ENCODE measurements at places on chromosomes 1 and 21.

DNA sequence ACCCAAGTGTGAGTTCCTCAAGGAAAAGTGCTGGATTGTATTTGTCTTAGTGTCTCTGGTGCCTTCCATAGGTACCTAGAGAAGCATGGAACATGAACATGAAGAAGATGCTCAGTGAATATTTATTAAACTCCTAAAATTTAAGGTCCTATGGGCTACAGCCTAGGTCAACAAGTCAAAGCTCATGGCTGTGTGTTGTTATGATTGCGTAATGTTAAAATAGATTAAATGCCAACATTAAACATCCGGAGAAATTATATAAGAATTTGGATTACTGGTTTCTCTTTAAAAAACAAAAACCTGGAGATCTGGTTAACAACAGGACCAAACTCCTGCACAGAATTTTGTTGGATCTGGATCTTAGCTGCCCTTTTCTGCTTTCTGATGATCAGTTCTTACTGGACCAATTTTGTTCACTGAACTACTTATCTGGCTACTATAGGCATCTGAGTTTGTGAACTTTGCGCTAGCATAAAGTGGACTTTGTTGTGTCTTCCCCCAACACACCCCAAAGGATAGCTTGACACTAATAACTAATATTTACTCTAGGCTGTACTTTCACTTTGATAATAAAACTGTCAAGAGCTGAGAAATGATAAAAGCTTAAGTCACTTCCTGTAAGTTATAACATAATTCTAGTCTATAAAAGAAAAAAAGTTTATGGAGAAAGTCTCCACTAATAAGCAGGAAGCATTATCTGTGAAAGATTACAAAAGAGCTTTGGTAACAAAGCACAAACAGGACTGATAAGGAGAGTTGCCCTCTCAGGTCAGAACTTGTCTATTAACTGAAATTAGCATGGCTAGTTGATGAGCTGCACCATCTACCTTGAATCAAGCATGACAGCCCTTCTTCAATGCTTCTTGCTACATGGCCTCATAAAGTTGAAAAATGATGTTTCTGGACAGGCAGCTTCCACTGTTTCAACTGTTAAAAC is 20.7 kb downstream of the F5 start:
- no peak overlapping the region for H3K4me3 ChIP-seq
- peaks cover 19% of the 10 kb centered on the region for H3K27me3 ChIP-seq
- no peak overlapping the region for H3K27ac ChIP-seq

GRCh38 chr1:217088521-217089284 is 365.5 kb upstream of the ESRRG start:
- no peak for DNase-seq
- H3K4me1 ChIP-seq = peaks cover 25% of the 10 kb centered on the region
- H3K4me3 ChIP-seq = peak overlapping the region; percentile 82
- H3K27ac ChIP-seq = peak overlapping the region; percentile 76

DNA sequence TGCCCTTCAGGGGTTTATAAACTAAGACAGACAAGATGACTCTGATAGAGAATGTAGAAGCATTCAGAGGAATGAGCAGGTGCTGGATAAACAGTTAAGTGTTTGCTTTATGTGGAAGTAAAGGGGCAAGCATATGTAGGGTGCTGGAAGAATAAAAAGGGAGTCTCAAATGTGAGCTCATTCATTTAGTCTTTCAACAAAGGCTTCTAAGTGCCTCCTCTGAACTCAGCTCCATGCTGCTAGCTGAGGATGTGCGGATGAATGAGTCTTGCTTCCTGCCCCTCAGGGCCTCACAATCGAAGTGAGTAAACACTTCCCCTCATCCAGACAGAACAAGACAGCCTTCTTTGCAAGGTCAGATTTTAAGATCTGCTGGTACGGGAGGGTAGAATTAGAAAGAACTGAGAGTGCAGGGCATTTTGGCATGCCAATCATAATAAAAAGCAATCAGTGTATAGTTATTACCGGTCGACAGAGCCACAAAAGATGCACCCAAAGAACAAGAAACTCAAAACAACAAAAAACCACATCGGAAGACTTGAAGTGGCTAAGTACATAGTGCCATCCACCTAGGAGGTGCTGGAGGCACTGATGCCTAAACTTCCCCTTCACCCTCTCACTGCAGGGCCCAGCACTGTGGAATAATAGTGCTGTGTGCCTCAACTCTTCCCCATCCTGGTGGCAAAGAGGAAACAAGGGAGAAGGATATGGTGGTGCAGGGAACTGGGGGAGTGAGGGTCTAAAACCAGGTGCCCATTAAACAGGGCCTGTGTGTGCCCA is 69.8 kb downstream of the TNR start:
- peak overlapping the region; percentile 91 for H3K27ac ChIP-seq
- peaks cover 42% of the 10 kb centered on the region for H3K4me1 ChIP-seq
- no peaks in the 10 kb centered on the region for H3K27me3 ChIP-seq
- peak overlapping the region; percentile 77 for H3K4me3 ChIP-seq

DNA sequence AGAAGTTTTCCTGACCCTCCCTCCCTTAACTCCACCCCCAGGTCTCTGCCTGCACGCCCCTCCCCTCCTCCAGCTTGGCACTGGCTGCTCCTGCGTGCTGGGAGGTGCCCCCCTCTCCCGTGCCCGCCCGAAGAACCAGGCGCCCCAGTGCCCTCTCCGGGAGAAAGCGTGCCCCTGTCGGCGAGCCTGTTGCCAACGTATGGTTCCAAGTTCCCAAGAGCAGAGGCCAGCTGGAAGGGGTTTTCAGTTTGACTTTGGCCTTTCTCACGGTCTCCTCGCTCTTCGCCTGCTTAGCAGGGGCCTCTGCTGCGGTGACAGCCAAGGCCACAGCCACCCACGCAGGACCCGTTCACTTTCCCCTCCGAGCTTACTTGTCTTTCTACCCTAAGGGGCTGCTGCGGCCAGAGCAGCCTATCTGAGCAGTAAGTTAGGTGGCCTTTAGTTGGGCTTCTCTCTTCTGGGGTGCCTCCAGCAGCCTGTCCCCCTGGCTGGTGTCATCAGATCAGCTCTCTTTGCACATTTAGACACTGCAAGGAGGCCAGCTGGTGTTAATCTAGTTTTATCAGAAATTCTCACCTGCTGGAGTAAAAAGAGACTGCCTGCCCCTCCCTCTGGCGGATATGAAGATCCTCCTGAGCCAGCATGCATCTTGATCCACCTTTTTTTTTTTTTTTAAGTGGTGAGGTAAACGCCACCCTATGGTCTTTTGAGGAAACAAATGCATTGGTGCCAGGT is 1.5 kb downstream of the STUM start:
- DNase-seq = peak; percentile 5
- no peak overlapping the region for H3K27ac ChIP-seq

All from neural crest cell (in vitro differentiated cells).